Stimulated activated CD4-positive, alpha-beta T cell treated with anti-CD3 and anti-CD28 coated beads, Interleukin-1b, Interleukin-23, amount 100 ng/mL, for 4 hours (primary cell): ENCODE measurements at places on chromosomes 6 and 20.
A peak's percentile ranks its signal among the peaks of the same experiment; 100 is the strongest.

DNA sequence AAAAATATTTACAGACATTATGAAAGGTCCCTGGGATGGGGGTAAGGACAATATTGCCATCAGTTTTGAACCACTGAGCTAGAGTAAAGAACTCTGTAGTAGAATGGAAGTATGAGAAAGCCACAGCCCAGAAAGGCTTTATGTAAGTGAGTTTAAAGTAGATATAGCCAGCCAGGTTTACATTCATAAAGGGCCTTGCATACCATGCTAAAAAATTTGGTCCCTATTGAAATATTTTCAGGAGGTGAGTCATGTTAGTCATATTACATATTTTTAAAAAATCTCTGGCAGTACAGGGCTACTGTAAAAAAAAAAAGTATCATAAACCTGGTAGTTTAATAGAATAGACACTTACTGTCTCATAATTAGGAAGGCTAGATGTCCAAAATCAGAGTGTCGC lies 3.5 kb downstream of the ZKSCAN8 start:
- DNase-seq, result no peak

DNA sequence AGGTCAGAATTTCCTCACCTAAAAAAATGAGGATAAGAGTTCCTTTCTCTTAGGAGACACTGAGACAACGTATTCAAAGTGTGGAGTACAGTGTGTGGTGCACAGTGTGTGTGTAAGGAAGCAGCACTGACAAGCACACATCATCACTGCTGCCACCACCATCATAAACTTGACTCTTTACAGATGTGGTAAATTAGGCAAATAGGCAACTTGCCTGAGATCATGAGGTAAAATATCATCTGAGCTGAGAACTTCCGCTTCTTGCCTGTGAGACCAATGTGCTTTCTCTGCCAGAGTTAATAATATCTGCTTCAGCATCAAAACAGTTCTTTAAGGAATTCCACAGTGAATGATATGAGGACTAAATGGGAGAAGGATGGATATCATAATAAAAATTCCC lies 52.7 kb downstream of the LYRM4 start:
- DNase-seq, result no peak

DNA sequence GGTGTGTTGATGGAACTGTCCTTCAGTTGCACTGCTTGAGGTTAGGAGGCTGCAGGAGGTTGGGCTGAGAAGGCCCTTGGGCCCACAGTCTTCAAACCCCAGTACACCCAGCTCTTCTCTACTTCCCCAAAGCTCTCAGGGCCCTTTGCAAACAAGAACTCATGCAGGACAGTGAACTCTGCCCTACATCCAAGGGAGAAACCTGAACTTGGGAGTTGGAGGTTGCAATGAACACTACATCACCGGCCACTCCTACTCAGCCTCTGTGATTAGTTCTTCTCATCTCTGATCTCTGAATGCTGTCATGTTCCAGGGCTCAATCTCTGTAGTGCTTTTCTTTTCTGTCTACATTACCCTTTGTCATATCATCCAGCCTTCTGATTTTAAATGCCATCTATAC lies 148.5 kb upstream of the PDE7B start:
- no peak for DNase-seq

- DNase-seq, result no peak
Observed at GRCh38 chr6:40695750-40696415, 108.7 kb upstream of the LRFN2 start.

DNA sequence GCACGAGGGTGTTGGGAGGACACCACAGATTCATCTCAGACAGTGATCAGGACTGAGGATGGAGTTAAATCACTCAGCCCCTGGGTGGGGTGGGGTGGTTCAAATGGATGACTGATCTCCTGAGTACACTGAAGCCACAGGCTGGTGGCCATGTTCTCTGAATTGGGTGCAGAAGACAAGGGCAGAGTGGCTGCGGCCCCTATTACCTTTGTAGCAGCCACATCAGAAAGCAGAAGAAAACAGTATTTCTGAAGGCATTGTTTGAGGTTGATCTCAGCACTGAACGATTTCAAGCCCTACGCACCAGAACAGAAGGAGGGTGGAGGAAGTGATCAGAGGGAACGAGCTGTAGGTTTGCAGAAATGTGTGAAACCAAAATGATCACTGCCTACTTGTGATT lies 71.6 kb downstream of the SH3BGRL2 start:
- no peak for DNase-seq

DNA sequence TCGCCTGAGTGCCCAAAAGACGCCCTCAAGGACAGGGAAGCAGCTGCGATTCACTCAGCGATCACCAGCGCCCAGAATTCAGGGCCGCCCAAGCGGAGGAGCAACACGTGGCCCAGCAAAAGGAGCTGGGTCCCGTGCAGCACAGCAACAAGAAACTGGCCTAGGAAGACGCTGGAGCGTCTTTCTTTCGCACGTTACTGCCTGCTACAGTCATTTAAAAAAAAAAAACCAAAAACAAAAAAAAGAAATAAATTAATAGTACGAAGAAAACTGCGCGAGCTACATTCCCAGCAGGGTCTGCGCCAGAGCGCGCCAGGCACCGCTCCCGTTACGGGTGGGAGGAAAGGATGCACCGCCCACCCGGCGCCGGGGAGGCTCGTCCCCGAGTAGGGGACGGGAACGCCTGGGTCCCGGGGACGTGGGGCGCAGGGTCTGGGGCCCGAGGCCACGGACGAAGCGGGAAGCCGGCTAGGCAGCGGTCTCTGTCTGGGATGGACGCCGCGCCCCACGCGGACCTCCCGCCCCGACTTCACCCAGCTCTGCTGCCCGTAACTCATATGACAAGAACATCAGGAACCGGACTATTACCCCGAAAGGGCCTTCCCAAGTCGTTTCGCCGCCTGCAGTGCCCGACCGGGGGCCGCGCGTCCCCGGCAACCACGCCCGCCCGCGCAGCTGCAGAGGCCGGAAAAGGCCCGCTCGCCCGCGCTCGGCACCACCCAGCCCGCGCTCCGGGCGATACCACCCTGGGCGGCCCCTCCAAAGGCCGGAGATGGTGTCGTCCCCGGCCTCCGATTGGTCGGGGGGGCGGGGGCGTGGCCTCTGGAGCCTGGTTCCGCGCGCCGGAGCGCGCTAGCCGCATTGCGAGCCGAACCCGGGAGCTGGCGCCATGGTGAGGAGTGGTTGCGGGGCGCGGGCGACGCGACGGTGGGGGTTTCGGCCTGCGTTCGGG lies at the start of gene NOP56:
TSS of gene NOP56 (plus strand) at position 861 of the 952 bp plus-strand sequence. CDS start at position 890, 29 bp downstream.
- DNase-seq, result peak; percentile 95

- no peak for DNase-seq
Observed at GRCh38 chr20:44901974-44902373, 7.9 kb upstream of the PABPC1L start.

DNA sequence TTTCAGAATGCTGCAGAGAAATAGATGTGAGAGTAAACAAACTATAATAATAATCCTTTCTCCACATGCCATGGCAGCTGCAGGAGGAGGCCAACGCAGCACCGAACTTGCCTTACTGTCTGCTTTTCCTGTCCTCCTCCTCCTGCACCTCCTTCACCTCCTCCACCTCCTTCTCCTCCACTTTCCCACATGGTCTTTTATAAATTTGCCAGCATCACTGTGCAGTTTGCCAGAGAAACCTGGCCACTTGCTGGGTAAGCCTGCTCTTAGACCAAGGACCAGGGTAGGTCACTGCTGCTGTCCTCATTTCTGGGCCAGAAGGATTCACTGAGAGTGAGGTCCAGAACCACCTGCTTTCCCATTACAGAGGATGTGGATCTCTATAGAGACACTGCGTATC lies 8.7 kb downstream of the SGK1 start:
- no peak for DNase-seq

- DNase-seq, result no peak
Observed at GRCh38 chr20:40982415-40983145, 46.0 kb upstream of the TOP1 start.

GRCh38 chr20:58693226-58694006 lies 816 bp downstream of the NPEPL1 start:
- no peak for DNase-seq

DNA sequence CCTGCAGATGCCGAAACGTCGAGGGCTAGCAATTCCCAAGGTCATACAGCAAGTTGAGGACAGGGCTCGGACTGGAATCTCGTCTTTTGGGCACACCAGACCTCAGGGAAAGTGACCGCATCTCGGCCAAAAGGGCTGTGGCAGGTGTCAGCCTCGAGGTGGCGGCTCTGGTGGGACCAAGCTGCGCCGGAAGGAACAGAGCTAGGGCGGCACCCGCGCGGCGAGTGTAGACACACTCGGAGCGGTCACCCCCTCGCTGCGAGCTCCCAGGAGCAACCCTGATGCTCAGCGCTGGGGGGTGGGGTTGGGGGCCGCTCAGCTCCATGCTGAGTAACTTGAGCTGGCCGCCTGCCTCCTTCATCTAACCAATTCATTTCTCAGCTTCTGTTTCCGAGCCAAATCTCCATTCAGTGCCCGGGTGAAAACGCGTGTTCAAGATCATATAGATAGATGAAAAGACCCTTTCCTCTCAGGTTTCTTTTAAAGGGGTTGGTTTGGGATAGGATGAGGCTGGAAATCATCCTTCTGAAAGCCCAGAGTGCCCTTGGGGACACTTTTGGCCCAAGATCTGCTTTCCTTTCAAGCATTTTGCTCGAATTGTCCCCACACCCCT lies 2.2 kb upstream of the TUBB2B start:
- DNase-seq, result no peak

- DNase-seq, result no peak
Observed at GRCh38 chr6:125151700-125152099, 1.9 kb upstream of the TPD52L1 start.

DNA sequence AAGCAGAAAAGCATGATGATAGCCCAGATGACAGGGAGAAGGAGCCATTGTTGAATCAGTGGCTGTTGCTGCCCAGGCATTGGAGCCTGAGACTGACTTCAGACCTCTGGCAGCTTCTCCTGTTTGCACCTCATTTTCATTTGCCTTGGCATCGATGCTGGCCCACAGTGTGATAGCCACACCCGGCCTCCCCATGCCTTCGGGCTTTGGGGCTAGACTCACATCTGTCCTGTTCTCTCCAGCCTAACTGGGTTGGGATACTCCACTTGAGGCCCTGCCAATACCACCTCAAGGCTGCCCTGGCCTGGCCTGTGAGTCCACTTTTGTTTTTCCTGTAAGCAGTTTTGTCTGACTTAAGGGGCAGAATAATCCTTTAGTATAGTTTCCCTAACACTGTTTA lies 140.4 kb downstream of the UST start:
- no peak for DNase-seq

- no peak for DNase-seq
Observed at GRCh38 chr20:8670207-8670892, 398.5 kb upstream of the PLCB4 start.

- DNase-seq, result no peak
Observed at GRCh38 chr20:7496394-7496991, 443.8 kb downstream of the HAO1 start.
